ENCODE measurements at places on chromosomes 1 and 21. TPM values are rescaled to one million over a fixed set of nuclear protein-coding genes. Genes with fewer than 3 reads are reported as not detected.

The SPAG17 gene
- total RNA-seq: not detected

The RBP7 gene
- not detected for total RNA-seq

The CA6 gene
- 2.1 TPM for total RNA-seq

The APH1A gene
- total RNA-seq: 146 TPM

The PRRX1 gene
- not detected for total RNA-seq

The RAB7B gene
- not detected for total RNA-seq

The ZDHHC18 gene
- 55.1 TPM for total RNA-seq

The ZNF683 gene
- 0.31 TPM for total RNA-seq

The FCN3 gene
- not detected for total RNA-seq

The FCRL6 gene
- total RNA-seq: not detected

The LRRC53 gene
- not detected for total RNA-seq

The CYP4Z1 gene
- total RNA-seq: not detected

The PGLYRP3 gene
- total RNA-seq: not detected

The VSIG8 gene
- not detected for total RNA-seq

The SLC5A3 gene
- total RNA-seq: 23.3 TPM

The LMX1A gene
- not detected for total RNA-seq

The SYNC gene
- total RNA-seq: not detected

The CLDN17 gene
- not detected for total RNA-seq

All from activated naive CD4-positive, alpha-beta T cell treated with anti-CD3 and anti-CD28 coated beads, Interleukin-2, amount 10 ng/mL, durations not matched to agents 5 hours and 36 hours (primary cell).